ENCODE measurements at places on chromosomes 11 and 22.

- DNase-seq, result no peak
Observed at GRCh38 chr11:130608287-130608686, 159.8 kb downstream of the ADAMTS15 start.

GRCh38 chr11:124674571-124674970 lies 867 bp downstream of the SPA17 start:
- no peak for DNase-seq

DNA sequence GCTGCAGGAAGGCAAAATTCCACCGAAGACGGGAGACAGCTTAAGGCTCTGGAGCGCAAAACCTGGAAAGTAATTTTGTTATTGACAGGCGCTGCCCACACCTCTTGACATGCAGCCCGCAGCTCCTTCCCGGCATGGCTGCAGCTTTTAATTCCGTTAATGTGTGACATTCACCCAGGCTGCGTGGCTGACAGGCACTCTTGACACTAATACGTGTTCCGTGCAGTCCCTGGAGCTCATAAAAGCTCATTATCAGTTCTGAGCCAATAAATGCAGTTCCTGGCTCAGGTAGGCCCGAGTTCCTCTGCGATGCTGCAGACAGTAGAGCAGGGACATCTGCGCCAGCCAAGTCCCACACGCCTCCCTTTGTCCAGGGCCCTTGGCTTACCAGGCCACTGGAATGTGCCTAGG lies 34.8 kb downstream of the TSPAN18 start:
- DNase-seq, result no peak

DNA sequence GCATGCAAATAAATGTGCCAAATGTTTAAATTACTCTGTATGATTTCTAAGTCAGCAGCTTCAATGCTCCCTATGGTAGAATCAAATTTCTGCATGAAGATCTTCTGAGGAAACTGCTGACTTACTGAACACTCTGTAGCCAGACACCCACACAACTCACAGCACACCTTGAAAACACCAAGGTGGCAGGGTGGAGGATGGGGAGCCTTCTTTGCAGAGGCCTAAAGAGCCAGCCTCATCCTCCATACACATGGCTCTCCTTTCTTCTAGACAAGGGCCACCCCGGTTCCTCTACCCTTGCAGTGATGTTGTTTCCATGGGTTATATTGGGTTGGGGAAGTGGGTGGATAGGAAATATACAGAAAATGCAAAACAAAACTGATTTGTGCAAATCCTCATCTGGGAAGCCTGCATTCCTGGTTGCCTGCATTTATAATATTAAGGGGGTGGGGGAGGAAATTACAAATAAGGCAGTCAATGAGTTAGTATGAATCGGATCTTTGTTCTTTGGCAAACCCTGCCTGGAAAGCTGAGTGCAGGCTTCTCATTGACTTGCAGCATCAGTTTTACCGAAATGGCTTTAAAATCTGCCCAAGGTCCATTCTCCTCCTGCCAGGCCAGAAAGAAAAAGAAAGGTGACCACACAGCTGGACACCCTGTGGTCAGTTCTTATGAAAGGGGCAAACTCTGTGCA lies 15.8 kb upstream of the ETS1 start:
- DNase-seq, result no peak

- DNase-seq, result no peak
Observed at GRCh38 chr11:12717851-12718291, 43.6 kb downstream of the TEAD1 start.

DNA sequence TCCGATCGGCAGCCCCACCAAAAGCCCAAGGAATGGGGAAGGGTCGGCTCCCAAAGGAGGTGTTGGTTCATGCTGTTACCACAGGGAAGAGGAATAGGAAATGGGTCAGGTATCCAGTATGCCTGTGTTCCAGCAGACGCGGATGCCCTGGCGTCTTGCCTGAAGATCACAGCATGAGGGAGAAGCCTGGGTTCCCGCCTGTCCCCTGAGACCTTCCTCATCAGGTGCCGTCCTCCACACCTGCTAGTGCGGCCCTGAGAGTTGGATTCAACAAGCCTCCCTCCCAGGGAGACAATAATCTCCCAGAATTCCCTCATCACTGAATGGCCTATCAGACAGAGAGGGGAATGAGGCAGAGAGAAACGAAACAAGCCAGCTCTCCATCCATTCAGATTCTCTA lies 92.2 kb downstream of the SPATA19 start:
- no peak for DNase-seq
